ENCODE measurements at places on chromosomes 12 and 14.

- DNase-seq: no peak
Observed at GRCh38 chr14:89690139-89690538, 264.4 kb downstream of the EFCAB11 start.

- DNase-seq: no peak
Observed at GRCh38 chr12:109356577-109356976, 8.9 kb downstream of the MYO1H start.

DNA sequence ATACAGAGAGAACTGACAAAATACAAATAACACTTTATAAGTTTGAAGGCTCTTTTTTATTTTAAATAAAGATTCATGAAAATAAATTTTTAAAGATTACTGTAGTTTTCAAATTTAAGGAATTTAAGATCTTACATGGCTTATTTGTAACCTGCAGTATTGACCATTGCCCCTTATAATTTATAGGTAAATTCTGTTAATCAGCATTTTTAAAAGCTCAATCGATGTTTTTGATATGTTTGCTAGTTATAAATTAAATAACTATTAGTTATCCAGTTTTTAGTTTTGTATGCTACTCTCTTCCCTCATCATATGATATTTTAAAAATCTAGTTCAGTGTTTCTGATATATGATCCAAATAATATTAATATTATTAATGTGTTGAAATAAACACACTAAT lies 109.9 kb downstream of the MON2 start:
- no peak for DNase-seq

- DNase-seq: peak; percentile 99
Observed at GRCh38 chr12:6914947-6915788, 788 bp downstream of the ENO2 start.

DNA sequence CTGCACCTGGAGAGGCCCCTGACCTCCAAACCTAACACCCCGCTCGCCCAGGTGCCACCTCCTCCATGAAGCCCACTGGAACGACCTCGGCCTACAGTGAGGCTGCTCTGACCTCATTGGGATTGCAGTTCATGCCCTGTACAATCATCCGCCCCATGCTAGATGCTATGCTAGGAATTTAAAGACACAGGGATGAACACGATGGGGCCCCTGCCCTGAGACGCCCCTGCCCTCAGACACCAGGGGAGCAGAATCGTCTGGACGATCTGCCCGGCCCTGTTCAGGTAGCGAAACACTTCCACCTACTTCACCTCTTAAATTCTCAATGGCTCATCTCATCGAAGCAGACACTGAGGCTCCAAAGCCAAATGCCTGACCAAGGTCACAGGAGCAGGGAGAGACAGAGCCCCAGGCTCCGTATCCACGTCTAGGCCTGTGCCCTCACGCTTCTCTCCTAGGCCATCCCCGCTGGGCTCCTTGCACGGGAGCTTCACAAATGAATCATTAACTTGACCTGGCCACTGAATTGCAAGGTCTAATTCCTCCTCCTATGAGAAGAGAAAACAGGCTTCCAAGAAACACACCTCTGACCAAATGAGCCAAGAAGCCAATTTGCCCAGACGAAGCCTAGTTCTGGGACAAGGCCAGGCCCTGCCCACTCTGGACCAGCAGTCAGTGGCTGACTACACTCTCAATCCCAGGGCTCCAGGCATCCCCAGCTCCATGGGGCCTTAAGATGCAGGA lies 35.2 kb downstream of the SCARB1 start:
- DNase-seq: peak; percentile 45

- no peak for DNase-seq
Observed at GRCh38 chr12:13104409-13104808, 942 bp upstream of the GSG1 start.

DNA sequence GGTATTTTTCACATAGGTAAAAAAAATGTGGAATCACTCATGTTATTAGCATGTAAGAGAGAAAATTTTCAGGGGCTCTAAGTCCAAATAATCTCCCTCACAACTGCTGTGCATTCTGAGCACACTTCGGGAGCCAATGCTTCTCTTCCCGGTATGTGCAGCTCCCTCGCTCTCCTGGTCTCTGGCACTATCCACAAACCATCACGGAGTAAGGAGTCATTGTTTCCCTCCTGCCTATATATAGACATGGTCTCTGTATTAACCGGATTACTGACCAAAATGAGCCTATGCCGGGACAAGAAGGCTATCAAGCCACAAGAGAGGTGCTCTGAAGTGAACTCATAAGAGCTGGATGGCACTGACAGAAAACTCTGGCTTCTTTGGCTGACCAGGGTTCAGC lies 13.4 kb downstream of the HECTD4 start:
- peak; percentile 92 for DNase-seq

DNA sequence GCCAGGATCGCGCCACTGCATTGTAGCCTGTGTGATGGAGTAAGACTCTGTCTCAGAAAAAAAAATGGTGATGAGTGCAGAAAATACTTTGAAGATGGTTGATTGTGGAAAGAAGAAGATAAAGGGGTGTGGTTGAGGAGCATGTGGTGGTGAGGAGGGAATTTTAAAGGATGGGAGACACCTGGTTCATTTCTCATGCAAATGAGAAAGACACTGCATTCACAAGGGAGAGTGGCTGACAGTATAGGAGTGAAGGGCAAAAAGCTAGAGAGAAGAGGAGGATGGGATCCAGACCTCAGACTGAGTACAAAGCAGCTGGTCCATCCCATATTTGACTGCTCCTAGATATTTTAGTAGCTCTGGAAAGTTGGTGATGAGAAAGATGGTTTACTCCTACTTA lies 206.0 kb downstream of the SNAPC1 start:
- DNase-seq: no peak

GRCh38 chr14:59239022-59239421 lies 50.6 kb downstream of the DAAM1 start:
- DNase-seq: no peak

- peak; percentile 78 for DNase-seq
Observed at GRCh38 chr12:50032854-50033581, 7.7 kb upstream of the RACGAP1 start.

DNA sequence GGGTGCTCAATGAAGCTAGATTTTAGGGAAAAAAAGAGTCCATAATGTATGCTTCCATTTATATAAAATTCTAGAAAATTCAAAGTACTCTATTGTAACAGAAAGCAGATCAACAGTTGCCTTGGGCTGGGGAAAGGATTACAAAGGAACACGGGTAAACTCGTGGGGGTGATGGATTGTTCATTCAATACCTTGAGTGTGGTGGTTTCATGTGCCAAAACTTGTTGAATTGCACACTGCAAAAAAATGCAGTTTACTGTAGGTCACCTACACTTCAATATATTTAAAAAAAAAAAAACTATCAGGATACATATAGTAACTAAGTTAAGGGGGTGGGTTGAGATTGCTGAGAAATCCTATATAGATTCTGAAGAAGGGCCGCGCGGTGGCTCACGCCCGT lies 33.6 kb downstream of the PAWR start:
- DNase-seq: no peak

DNA sequence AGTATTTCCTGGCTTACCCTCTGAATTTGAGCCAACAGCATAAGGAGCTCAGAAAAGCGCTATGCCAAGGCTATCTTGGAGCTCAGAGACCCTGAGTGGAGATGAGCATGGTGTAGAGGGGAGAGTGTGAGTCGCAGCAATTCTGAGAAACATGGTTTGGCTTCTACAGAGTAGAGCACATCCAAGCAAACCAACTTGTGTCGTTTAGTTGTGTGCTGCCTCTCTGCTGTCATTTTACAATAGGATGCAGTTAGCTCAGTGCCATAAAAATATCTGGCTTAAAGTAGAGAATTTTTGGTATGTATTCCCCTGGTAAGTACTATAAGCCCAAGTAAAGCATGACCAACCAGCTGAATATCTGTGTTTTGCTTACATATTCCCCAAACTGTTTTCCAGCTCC lies 249.2 kb downstream of the TRHDE start:
- DNase-seq: no peak

DNA sequence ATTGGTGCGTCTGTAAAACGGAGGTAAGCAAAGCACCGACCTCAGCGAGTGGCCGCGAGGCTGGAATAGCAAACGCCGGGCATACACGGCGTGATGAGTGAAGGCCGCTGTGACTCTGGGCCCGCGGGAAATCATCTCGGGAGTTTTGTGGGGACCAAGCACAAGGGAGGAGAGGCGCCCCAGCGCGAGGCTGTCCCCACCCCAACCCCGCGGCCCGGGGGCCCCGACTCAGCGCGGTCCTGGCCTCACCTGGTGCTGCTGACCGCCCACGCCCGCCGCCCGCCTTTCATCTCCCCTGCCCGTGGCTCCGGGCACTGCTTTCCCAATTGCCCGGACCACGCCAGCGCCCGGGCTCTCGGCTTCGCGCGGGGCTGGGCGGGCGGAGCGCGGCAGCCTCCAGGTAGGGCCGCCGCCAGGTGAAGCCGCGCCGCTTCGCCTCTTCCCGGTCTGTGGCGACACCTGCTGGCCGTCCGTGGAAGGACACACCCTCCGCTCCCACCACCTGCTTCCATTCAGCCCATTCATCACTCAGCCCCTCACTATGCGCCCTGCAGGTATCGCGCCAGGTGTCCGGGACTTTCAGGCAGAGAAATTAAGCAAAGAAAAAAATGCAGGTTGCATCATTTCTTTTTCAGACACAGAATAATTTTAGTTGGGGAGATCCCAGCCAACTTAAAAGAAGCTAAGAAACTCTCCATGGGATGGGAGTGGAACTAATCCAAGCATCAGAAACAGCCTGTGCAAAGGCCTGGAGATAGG lies 360.4 kb downstream of the MED13L start:
- peak; percentile 61 for DNase-seq

GRCh38 chr12:67952787-67953186 lies 36.5 kb upstream of the IFNG-AS1 start:
- DNase-seq: no peak

- DNase-seq: no peak
Observed at GRCh38 chr12:94326727-94327126, 132.9 kb downstream of the CEP83 start.

DNA sequence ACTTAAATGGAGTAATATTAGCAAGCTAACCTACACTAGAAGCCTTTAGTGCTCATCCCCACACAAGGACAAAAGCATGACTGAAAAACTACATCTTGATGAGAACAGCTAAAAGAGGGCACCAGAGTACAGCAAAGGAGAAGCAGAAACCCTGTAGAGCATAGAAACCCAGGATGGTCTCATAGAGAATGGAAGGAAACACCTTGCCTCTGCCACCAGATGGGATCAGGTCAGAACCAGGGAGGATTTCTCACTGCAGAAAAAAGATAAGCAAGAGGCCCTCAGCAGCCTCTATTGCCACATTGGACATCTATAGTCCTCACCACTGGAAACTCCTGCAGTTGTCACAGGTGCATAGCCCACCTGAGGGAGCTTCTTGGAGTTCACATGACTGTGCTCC lies 13.6 kb upstream of the ZNF705A start:
- no peak for DNase-seq

DNA sequence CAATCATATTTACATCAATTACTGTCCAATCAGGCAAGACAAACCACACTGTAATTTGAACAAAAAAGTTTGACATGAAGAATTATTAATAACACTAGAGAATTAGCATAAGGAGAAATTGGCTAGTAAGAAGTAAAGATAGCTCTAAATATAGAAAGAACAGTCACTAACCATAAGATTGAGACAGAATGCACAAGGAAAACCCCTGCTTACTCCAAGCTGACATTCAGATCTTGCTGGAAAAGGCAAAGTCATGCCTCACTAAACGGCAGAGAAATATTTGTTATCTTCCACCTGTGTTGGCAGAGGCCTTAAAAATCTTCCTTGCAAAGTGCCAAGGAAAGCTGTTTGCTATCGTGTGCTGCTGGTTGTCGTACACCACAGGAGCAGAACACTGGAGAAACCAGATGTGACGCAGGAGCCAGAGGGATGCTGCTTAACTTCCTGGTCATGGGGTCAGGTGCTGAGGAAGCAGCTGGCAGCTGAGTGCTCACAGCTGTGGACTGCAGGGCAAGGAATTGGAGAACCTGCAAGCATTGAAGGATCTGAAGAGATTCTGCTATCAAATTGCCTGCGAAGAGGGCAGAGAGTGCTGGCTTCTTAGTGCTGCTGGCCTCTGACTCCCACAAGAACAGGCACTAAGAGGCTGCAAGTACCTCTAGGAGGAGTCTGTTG lies 1323.3 kb downstream of the LRFN5 start:
- peak; percentile 4 for DNase-seq

DNA sequence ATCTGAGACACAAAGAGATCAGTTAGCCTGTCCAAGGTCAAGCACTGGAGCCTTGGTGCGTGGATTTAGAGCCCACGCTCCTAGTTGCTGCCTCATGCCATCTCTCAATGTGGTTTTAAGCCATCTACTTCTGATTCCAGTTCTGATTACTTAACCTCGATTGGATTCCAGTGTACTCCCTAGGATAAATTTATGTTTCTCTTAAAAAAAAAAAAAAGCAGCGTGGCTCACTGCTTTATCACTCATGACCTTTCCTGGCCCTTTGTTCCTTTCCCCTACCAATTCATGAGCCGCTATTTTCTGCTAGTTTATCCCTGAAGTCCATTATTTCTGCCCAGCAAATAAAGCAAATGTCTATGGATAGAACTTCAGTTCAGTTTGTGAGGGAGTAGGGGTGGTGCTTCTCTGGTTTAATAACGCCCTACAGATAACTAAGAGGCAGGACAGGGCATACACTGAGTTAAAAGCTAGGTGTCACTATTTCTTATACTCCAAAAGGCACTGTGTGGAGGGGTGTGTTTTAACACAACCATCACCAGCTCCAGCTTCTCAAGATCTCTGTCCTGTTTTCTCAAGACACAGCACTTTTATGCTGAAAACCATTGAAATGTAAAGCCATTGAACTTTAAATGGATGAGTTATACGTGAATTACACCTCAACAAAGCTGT lies 9.8 kb upstream of the PARP11 start:
- DNase-seq: peak; percentile 65

DNA sequence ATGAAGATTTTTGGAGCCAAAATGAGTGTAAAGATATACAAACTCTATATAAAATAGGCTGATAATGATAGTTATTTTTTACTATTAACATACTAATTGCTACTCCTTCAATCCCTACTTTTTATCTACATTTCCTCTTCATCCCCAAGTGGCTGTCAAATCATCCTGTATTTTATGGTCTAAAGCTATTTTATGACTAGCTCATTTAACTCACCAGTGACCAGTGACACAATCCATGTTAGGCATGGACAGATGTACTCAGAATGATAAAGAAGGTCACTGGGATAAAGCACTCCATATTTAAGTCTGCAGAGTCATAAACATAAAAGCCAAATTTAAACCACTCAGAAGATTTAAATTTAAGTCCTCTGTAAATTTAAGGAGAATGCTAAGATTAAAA lies 183.0 kb downstream of the MED13L start:
- no peak for DNase-seq

DNA sequence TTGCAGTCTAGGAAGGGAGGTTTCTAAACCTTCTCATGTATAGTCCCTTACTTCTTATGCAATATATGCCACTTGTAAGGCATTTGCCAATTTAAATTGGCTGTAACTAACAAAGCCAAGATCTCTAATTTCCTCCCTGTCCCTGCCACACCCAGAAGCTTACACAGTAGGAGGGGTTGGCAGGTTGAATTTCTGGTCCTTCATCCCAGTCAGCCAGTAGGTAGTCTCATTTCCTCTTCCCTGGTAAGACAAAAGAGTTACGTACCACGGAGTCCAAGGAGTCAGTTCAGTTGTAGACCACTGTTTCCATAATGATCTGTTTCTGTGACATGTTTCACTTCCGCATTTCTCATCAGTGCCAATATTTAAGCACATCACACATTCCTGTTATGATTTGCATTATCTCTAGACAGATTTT lies 47.0 kb upstream of the PLBD1 start:
- DNase-seq: no peak

- DNase-seq: peak; percentile 82
Observed at GRCh38 chr12:52818388-52818787, 4.5 kb upstream of the KRT4 start.

GRCh38 chr12:47886510-47887240 lies 18.1 kb downstream of the VDR start:
- DNase-seq: peak; percentile 66

Measured in NCI-H82 (cell line).